ENCODE measurements at places on chromosomes 5 and 9.

DNA sequence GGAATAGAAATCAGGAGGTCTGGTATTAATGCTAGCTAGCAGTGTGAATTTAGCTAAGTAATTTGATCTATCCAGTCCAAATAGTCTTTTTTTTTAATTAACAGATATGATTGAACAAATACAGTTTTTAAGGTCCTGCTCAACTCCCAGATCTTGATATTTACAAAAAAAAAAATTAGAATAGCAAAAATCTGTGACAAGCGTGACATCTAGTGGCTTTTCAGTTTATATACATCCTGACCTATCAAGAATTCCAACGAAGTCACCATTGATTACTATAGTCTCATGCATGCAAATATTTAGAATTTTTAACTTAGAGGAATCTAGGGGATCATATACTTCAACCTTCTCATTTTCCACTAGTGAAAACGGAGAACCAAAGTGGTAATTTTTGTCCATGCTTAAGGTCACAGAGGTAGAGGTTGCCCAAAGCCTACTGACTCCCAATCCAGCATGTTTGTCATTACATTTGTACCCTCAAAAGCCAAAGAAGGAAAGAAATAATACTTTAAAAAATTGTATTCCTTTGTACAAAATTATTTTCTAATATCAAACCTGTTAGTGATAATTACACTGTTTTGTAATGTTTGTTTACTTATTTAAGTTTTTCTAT, 17.6 kb upstream of the TARS1 start:
- H3K27ac ChIP-seq = no peak overlapping the region
- DNase-seq = peak; percentile 12
- H3K27me3 ChIP-seq = no peaks in the 10 kb centered on the region
- H3K4me1 ChIP-seq = no peaks in the 10 kb centered on the region
- H3K36me3 ChIP-seq = no peaks in the 10 kb centered on the region
- no peak overlapping the region for H3K4me3 ChIP-seq

DNA sequence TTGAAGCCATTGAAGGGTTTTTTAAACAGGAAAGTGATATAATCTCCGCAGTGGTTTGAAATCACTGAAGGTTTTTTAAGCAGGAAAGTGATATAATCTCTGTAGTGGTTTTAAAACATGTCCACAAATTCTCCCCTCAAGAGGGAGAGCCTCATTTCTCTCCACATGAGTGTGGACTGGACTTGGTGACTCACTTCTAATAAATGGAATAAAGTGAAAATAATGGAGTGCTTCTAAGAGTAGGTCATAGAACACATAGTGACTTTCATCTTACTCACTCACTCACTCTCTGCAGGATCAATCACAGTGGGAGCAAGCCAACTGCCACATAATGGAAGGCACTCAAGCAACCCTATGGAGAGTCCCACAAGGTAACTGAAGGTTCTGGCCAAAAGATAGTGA, 12.0 kb downstream of the CTNNAL1 start:
- H3K4me3 ChIP-seq = no peak overlapping the region
- peak overlapping the region; percentile 53 for H3K27ac ChIP-seq
- H3K36me3 ChIP-seq = peaks cover 47% of the 10 kb centered on the region
- peak; percentile 67 for DNase-seq

GRCh38 chr5:131262953-131263541, 806 bp upstream of the CDC42SE2 start:
- H3K36me3 ChIP-seq = peaks cover 4% of the 10 kb centered on the region
- peak; percentile 47 for DNase-seq
- H3K27me3 ChIP-seq = no peaks in the 10 kb centered on the region

DNA sequence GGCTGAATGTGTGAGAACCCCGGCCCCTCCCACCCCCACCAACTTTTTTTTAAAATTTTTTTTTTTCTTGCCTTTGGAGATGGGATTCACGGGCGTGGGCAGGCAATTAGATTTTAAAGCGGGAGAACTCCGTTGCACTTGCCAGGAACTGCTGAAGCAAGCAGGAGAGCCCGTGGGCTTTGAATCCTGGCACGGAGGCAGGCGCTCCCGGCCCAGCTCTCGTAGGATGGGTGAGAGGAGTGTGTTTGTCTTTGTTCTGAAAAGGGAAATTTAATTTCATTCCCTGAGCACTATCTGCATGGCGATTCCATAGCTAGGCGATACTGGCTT, 54.3 kb upstream of the BOD1 start:
- H3K36me3 ChIP-seq = no peaks in the 10 kb centered on the region
- no peak for DNase-seq
- no peak overlapping the region for H3K27ac ChIP-seq
- H3K27me3 ChIP-seq = peaks cover 2% of the 10 kb centered on the region
- H3K4me1 ChIP-seq = no peaks in the 10 kb centered on the region
- H3K4me3 ChIP-seq = no peak overlapping the region

- H3K27ac ChIP-seq = no peak overlapping the region
- H3K4me1 ChIP-seq = no peaks in the 10 kb centered on the region
- no peak overlapping the region for H3K4me3 ChIP-seq
- H3K27me3 ChIP-seq = no peaks in the 10 kb centered on the region
- DNase-seq = no peak
- H3K36me3 ChIP-seq = no peaks in the 10 kb centered on the region
Measured at GRCh38 chr9:567128-567746, 274.3 kb upstream of the DMRT1 start.

DNA sequence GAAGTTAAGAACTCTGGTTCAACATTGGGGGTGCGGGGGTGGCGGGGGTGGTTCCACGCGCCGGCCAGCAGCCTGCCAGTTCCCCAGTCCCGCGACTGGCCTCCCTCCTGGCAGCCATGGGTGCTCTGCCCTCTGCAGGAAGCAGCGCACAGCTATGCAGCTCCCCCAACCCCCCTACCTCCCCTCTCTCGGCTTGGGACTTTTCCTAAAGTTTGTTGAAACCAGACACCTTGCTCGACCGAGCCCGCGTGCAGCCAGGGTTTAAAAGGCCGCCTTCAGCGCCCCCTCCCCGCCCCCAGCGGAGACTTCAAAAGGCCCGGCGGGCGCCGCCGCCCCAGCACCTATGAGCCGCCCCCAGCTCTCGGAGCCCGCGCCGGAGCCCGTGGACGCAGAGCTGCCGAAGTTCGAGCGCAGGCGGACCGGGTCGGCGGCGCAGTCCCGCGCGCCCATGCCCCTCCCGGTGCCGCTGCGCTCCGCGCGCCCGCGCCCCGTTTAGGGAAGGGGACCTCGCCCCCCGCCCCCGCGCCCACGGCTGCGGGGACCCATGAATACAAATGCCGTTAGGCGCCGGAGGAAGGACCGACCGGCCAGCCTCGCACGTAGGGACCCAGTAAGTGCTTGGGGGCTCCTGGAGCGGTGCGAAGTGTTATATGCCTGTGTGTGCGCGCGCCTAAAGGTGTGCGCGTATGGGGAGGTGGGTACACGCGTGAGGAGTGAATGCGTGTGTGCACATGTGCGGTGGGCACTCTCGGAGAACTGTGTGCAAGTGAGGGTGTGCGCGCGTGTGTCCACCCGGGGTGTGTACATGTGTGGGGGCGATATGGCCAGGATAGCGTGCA, 1.4 kb upstream of the COL27A1 start:
- H3K36me3 ChIP-seq = no peaks in the 10 kb centered on the region
- no peak for DNase-seq
- no peak overlapping the region for H3K27ac ChIP-seq

DNA sequence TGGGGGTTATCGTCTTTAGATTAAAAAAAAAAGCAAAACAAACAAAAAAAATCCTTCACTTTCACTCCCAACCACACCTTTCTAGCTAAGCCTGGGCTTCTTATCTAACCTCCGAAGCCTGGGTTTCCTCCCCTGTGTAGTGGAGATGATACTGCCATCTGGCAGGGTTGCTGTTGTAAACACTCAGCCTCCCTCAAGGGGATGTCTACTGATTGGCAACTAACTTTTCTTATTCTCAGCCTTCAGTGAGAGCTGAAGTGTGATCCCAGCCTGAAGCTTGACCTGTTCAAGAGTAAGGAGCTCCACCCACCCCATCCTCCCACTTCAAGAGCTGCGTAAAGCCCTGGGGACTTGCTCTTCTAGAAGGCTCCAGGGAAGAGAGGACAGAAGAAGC, 21.5 kb upstream of the WWC1 start:
- H3K4me1 ChIP-seq = peaks cover 12% of the 10 kb centered on the region
- no peaks in the 10 kb centered on the region for H3K36me3 ChIP-seq

- H3K4me3 ChIP-seq = no peak overlapping the region
- no peaks in the 10 kb centered on the region for H3K36me3 ChIP-seq
- no peak for DNase-seq
- H3K27ac ChIP-seq = no peak overlapping the region
Measured at GRCh38 chr5:130571076-130571475, 594.0 kb downstream of the HINT1 start.

GRCh38 chr5:66828548-66829357, 232.6 kb downstream of the MAST4 start:
- peak overlapping the region; percentile 74 for H3K27ac ChIP-seq
- H3K36me3 ChIP-seq = no peaks in the 10 kb centered on the region
- peaks cover 14% of the 10 kb centered on the region for H3K4me1 ChIP-seq
- DNase-seq = peak; percentile 61
- peak overlapping the region; percentile 29 for H3K4me3 ChIP-seq
